ENCODE measurements at places on chromosomes 12 and 14.

GRCh38 chr14:64849940-64850339 lies 29.8 kb downstream of the SPTB start:
- DNase-seq, result no peak

- DNase-seq, result no peak
Measured at GRCh38 chr12:45532113-45532512, 197.4 kb upstream of the ARID2 start.

DNA sequence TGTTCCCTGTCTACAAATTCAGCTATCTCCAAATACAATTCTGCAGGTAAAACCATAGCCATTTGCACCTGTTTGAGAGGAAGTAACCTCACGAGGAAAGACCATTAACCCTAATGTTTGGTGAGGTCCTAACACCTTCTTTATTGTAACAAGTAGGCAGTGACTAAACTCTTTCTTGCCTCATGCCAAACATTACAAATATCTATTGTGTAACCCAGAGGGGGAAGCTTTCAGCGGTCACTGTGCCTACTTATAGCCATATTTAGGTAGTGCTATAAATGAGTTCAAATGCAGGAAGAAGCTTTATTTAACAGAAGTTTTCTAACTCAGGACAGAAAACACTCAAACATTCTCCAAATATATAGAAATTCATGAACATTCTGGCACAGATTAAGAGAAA lies 252.7 kb downstream of the LRFN5 start:
- DNase-seq, result no peak

GRCh38 chr12:97159377-97159776 lies 252.3 kb downstream of the NEDD1 start:
- no peak for DNase-seq

DNA sequence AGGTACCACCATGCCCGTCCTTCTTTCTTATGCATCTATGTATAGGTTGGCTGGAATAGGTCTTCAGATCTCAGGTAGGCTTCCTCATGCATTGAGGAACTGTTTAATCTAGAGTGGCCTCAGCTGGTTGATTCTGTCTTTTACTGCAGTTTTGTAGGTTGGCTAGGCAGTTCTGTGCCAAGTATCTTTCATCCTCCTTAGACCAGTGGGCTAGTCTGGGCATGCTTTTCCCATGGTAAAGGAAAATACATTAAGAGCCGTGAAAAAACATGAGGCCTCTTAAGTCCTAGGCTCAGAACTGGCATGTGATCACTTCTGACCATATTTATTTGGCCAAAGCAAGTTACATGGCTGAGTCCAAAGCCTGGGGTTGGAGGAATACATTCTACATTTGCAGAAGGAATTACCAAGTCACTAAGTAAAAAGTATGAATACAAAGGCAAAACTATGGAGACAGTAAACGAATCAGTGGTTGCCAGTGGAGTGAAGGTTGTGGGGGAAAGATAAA lies 137.3 kb downstream of the WIF1 start:
- DNase-seq, result no peak

GRCh38 chr12:131827961-131828534 lies at the start of gene MMP17:
TSS of gene MMP17 (plus strand) at chr12:131828393. CDS start at chr12:131828495, 102 bp downstream.
- DNase-seq, result no peak

GRCh38 chr12:106141452-106141851 lies 2.7 kb upstream of the NUAK1 start:
- no peak for DNase-seq

DNA sequence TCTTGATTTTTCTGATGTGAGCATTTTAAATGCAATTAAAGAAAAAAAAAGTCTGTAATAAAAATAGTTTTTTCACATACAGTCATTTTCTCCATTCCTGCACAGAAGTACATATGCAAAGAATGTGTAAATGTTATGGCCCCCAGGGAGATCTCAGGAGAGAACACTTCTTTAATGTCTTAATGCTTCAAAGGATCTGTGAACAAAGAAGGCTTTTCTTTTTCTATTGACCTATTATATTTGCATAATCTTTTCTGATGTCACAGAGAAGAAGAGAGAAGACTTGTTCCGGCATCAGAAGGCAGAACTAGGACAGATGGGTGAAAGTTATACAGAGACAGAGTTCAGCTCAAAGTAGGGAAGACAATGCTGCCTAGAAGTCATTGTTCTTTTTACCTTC lies 413.5 kb upstream of the STXBP6 start:
- DNase-seq, result no peak
